ENCODE measurements at places on chromosomes 7 and 10.

- DNase-seq: no peak
Measured at GRCh38 chr7:18727115-18727870, 231.7 kb downstream of the HDAC9 start.

- DNase-seq: no peak
Measured at GRCh38 chr10:74114041-74114448, 36.6 kb downstream of the AP3M1 start.

DNA sequence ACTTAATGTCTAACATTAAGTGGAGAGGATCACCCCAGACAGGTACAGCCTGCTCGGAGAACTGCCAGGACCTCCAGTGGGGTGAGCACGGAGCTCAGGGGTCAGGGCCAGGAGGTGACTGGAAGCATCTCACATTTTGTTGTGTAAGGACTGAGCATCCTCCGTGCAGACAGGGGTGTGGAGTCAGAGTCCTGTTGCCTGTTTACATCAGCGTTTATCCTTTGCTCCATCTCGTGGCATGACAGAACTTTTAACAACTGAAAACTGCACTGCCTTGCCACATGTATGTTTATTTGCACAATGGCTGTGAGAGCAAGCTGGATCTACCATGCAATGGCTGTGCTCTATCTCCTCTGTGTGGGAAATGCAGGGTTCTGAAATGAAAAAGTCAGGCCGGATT lies 175.4 kb upstream of the AKR1E2 start:
- DNase-seq: no peak

- DNase-seq: no peak
Measured at GRCh38 chr10:88243202-88243744, 339.8 kb downstream of the RNLS start.

GRCh38 chr10:32347363-32348022 lies 535 bp upstream of the EPC1 start:
- peak; percentile 26 for DNase-seq

DNA sequence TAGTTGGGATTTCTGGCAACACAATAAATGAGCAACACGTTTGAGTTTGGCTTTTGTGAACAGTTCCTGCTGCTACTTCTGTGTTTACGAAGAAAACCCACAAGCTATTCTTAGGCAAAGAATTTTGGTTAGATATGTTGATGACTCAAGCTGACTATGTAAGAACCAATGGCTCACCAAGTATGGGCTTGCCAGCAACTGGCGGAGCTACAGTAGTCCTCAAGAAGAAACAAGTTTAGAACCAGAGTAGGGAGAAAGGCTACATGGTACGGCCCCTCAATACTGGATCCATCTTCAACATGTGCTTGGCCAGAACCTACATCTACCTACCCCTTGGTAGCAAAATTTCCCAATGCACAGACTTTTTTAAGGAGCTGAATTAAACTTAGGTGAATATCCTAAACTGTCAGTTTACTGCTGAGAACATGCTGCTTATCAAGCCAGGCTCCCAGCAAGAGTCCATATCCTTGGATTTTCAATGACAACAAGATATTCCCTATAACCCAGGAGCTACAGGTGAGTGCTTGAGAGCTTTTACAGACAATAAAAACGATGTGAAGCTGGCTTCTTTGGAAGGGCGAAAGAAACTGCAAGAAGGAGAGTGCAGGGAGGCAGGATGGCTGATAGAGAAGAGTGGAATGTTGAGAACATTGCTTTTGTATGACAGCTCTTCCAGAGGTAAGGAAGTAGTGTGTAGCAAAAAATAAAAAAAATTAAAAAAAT lies 74.3 kb upstream of the ASAH2 start:
- no peak for DNase-seq

DNA sequence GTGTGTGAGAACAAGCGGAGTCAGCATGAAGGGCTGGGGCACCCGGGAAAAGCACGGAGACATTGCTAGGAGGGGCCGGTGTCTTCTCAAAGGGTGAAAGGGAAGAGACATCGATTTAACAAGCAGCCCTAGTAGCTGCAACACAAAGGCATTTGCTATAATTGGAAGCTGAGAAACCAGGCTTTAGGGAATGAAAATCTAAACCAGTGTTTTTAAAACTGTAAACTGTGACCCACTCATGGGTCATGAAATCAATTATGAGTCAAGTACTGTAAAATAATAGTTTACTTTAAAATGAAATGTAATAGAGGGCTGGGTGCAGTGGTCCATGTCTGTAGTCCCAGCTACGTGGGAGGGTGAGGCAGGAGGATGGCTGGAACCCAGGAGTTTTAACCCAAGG lies 128.7 kb upstream of the RHEB start:
- DNase-seq: no peak

DNA sequence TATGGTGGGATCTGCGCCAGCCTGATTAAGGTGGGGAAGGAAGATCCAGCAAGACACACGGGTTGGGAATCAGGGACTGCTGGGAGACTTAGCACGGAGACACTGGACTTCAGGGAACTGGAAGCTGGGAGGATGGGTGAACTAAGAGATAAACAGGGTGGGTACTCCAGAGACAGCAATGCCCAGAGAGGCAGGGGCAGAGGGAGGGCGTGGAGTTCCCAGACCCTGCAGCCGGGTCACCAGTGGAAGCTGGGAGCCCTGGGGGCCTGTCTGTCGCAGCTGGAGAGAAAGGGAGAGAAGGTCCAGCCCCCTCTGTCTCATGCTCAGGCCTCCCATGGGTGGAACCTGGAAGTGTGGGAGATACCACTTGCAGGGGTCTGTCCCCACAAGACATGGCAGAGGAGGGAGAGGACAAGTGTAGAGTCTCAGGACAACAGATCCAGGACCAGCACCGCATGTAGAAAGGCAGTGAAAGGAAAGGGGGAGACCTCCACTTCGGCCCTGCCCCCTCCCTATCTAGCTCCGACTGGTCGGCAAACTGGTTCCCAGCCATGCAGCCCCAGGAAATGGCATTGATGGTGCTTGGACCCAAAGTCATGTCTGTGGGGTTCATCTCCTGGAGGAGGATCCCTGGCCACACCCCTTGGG lies 44.4 kb downstream of the AOC1 start:
- DNase-seq: no peak

- DNase-seq: no peak
Measured at GRCh38 chr10:130729876-130730275, 581.6 kb downstream of the TCERG1L start.

DNA sequence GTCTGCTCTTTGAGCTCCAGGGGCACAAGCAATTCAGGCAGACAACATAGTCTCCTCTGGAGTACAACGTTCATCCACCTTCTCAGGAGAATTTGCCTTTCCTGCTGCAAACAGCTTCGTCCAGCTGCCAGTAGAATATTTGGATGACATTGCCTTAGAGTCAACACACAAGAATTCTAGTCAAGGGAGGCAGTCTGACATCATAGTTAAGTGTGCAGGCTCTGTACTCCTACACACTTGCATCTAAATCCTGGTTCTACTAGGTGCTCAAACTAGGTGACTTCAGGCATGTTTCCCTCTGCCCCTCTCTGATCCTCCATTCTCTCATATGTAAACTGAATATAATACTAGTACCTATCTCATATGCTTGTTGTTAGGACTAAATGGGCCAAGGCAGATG lies 314.8 kb downstream of the HPSE2 start:
- no peak for DNase-seq

DNA sequence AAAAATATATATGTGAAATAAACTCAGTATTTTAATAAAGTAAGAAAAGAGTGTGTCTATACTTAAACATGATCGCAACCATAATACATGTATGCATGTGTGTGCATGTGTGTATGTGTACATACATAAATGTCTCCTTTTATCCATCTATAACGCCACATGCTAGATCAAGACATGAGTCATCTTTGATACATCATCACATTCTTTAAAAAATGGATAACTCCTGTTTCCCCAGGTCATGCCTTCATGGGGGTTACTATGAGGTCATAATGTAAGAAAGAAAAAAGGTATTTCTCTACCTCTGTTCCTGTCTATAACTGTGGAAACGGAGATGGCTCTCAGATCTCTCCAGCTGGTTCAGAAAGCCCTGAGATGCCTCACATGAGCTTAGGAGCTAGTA lies 41.2 kb downstream of the LSMEM1 start:
- DNase-seq: no peak

- no peak for DNase-seq
Measured at GRCh38 chr7:14759785-14760184, 142.8 kb downstream of the DGKB start.

DNA sequence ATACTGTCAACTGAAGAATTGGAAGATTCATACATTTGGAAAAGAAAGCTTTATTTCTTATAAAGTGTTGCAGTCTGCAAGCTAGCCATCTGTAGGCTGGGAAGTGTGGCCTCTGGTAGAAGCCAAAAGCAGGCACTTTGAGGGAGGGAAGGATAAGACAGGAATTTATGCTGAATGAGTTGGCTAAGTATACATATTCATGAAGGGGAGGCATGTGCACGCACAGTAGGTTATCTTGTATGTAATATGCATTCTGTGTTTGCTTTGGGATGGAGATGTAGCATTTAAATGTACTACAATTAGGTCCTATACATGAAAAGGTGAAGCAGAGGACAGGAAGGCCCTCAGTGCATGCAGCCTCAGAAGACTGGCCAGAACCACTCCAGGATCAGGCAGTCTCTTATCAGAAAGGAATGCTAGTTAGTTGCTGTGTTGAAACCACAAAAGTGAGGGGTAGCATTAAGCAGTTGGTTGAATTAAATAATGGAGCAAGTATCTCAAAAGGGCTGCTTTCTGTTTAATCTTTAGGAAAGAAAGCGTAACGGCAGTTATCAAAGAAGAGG lies 40.9 kb downstream of the MYO3A start:
- no peak for DNase-seq

DNA sequence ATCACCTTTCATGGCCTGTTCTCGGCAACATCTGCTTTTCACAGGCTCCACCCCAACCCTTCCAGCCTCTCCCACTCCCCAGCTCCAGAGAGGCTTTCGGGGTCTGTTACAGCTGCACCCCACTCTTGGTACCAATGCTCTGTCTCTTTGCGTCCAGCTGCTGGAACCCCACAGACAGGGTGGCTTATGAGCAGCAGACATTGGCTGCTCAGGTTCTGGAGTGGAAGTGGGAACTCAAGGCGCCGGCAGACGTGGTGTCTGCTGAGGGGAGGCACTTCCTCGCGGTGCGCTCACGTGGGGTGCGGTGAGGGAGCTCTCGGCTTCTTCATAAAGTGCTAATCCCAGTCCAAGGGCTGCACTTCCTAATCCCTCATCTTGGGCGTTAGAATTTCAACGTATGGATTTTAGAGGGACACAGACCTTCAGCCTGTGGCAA lies 185.7 kb downstream of the ELFN1 start:
- DNase-seq: no peak

DNA sequence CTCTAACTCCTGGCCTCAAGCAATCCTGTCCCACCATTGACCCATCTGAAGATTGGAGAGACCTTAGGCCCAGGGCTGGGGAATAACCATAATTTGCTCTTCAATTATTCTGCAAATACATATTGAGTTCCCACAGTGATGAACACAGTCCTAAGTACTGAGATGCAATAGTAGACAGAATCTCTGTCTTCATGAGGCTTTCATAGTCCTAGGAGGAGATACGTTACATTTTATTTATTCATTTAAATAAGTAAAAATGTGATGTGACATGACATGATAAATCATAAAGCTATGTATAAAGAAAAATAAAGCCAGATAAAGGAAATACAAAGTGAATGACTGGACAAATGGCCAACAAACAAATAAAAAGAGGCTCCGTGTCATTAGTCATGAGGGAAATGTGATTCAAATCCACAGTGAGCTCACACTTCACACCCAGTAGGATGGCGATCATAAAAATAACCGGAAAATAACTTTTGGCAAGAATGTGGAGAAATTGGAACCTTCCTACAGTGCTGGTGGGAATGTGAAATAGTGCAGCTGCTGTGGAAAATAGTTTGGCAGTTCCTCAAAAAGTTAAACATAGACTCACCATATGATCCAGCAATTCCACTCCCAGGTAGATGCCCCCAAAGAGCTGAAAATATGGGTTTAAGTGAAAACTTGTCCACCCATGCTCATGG lies 52.1 kb upstream of the JCAD start:
- no peak for DNase-seq

DNA sequence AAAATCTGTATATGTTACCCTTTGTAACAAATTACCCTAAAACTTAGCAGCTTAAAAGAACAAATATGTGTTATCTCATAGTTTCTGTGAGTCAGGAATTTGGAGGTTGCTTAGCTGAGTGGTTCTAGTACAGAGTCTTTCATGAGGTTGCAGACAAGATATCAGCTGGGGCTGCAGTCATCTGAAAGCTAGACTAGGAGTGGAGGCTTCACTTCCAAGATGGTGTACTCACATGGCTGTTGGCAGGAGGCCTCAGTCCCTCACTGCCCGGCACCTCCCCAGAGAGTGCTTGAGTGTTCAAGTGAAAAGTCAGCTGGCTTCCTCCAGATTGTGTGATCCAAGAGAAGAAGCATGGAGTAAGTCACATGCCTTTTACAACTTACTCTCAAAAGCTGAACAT lies 16.9 kb upstream of the GGCT start:
- no peak for DNase-seq

DNA sequence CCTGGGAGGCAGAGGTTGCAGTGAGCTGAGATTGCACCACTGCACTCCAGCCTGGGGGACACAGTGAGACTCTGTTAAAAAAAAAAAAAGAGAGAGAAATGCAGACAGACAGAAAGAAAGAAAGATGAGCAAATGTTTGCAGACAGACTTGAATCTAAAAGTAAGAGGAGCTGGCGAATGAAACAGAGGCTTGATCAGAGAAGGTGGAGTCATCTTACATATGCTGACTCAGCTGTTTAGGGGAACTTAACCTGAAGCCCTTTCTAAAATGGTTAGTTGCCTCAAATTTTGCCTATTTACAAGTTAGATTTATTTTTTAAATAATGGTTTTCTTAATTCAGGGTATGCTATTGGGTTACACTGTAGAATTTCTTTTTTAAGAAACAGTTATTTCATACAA lies 5.4 kb downstream of the FAM171A1 start:
- DNase-seq: no peak

DNA sequence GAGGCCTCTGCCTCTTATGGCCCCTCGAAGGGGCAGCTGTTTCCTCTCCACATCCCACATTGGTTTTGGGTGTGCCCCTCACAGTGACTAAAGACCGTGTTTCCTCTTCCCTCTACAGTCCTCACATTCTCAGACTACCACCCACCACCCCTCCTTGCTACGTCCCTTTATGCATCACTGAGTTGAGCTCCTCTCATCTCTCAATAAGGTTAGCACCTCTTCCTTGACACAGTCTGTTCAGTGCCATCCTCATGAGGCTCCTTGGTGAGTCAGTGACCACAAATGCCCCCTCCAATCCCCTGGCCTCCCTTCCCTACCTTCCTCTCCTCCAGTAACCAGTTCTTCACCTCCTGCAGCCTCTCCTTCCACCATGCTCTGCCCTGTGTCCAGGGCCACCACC lies 239.1 kb upstream of the MYO3A start:
- DNase-seq: no peak

GRCh38 chr7:151232917-151233701 lies 826 bp downstream of the CHPF2 start:
- DNase-seq: peak; percentile 74

DNA sequence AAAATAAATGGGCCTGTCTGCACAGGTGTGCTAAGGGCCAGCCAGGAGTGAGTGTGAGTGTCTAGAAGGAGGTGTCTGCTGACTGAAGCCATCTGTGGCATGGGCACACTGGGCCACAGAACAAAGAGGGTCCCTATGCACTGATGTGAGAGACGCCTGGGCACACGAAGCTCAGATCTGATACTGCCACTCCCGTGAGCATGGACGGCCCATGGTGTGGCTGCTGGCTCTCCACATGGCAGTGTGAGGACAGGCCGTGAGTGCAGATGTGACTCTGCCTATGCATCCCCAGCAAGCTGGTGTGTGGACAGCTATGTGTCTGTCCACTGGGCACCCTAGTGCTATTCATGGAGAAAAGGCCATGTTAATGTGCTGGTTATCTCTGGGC lies 12.8 kb upstream of the MYL7 start:
- no peak for DNase-seq

GRCh38 chr7:75727881-75728593 lies 10.7 kb downstream of the HIP1 start:
- no peak for DNase-seq

All from GM12892 (cell line).